Muscle of back (tissue), 13 donors: ENCODE measurements at places on chromosomes 1 and 21. TPM values are rescaled to one million over a fixed set of nuclear protein-coding genes. Genes with fewer than 3 reads are reported as not detected.

DNA sequence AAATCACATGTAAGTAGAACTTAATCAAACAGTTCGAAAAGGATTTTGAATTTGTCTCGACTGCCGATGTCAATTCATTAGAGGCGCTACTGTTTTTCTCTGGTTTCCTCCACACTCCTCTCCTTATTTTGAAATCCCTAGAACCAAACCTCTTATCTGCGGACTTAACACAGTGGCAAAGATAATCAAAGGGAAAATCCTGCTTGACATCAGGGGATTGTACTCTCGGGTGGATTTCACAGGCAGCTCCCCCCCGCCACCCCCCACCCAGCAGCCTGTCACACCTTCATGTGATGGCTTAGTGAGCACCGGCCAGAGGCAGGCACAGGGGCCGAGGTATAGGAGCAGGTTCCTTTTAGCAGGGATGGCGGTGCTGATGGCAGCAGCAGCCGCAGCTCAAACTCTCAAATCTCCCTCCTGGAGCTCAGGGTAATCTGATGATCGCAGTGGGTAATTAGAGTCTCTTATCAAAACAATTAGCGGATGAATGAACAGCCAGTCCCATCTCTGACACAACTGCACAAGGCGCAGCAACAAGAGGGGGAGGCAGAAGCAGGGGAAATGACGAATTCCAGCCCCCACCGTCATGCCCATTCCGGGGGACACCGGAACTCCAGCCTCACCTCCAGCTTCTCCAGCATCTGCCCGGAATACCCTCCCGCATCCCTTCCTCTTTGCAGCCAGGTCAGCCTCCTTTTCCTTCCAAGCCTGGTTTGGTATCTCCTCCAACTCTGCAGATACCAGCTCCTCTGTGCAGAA lies 80.3 kb downstream of the SSBP3 start:
- no peak for DNase-seq

- peak; percentile 73 for DNase-seq
These were observed 283.1 kb downstream of the LMX1A start for GRCh38 chr1:165073185-165074007.

The RPE65 gene
- polyA plus RNA-seq = not detected

The CLIC6 gene
- polyA plus RNA-seq = not detected

GRCh38 chr1:87122243-87122642 lies 206.4 kb upstream of the LMO4 start:
- DNase-seq = no peak

DNA sequence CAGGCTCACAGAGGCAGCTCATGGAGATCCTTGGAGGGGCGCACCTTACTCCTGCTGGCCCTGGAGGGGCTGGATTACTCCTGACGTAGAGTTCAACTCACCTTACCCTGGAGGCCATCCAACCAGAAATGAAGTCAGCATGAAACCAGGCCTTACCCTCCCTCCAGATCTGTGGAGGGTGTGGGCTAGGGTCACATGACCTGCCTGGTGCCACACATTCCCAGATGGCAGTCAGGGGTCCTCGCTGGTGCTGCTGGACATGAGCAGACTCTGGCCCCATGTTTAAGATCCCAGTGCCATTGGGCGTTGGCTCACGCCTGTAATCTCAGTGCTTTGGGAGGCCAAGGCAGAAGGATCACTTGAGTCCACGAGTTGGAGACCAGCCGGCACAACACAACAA lies 4.5 kb downstream of the C21orf58 start:
- DNase-seq = no peak

The SRGAP2C gene
- polyA plus RNA-seq = 24.5 TPM

- peak; percentile 10 for DNase-seq
These were observed 41.2 kb downstream of the ARHGEF11 start for GRCh38 chr1:157004327-157004726.

The TCHHL1 gene
- polyA plus RNA-seq = not detected

DNA sequence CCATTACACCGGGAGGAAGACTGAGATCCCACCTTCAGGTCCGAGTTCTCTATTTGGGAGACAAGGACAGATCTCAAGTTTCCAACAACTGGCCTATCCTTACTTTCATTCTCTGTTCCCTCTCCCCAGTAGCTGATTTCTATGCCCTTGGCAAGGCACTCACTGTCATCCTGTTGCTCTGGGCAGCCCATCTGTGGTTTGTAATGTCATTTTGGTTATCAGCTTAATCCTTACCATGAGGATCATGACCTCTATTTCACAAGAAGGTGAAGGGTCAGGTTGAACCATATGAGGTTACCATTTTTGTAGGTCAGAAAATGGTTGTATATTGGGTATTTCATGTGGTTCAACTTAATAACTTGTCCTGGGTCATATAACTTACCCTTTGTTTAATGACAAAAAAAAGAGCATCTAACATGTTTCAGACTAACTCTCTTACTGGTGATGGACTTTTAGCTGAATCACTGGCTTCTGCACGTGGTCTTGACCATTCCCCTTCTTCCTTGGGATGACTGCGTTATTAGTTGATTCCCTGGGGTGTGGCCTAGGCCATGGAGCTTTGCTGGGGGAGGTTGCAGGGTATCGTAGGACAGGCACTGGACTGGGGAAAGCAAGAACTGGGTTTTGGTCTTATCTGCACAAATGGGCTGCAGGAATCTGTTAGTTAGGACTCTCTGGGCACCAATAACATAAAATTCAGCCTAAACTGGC lies 120.2 kb downstream of the ACTL8 start:
- peak; percentile 26 for DNase-seq

DNA sequence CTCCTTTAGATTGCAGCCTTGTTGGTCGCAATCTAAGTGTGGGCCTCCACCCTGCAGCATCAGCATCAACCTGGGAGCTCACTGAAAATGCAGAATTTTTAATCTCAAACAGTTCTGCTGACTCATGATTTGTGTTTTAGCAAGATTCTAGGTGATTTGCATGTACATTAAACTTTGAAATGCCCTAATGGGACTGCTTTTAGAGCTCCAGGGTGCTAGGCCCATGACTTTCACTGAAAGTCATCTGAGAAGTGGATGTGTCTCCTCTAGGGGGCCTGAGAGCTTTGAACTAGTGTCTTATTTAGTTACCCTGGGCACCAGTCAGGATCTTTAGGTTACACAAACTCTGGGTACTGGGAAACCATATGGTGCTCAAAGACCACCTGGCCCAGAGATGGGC lies 9.0 kb downstream of the TRIM67 start:
- no peak for DNase-seq

- DNase-seq = no peak
These were observed 152.2 kb downstream of the S1PR1 start for GRCh38 chr1:101388904-101389546.

DNA sequence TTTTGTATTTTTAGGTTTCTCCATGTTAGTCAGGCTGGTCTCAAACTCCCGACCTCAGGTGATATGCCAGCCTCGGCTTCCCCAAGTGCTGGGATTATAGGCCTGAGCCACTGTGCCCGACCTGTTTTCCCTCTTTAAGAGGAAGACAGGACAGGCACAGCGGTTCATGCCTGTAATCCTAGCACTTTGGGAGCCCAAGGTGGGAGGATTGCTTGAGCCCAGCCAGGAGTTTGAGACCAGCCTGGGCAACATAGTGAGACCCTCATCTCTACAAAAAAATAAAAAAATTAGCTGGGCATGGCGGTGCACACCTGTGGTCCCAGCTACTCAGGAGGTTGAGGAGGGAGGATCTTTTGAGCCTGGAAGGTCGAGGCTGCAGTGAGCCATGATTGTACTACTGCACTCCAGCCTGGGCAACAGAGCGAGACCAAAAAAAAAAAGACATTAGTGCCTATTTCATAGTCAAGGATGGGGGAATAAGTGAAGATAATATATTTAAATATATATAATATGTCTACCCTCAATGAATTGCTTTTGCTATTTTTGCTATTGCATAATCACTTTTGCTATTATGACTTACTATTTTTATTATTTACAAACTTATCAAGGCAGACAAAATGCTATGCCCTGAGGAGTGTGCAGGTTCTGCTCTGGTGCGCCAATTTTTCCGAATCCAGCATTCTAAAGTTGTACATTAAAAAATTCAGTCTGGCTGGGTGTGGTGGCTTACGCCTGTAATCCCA lies 17.7 kb downstream of the MARCKSL1 start:
- no peak for DNase-seq

The LRRC7 gene
- 9.7 TPM for polyA plus RNA-seq

The FAM131C gene
- not detected for polyA plus RNA-seq

GRCh38 chr1:107879927-107880326 lies 85.1 kb downstream of the VAV3 start:
- no peak for DNase-seq

DNA sequence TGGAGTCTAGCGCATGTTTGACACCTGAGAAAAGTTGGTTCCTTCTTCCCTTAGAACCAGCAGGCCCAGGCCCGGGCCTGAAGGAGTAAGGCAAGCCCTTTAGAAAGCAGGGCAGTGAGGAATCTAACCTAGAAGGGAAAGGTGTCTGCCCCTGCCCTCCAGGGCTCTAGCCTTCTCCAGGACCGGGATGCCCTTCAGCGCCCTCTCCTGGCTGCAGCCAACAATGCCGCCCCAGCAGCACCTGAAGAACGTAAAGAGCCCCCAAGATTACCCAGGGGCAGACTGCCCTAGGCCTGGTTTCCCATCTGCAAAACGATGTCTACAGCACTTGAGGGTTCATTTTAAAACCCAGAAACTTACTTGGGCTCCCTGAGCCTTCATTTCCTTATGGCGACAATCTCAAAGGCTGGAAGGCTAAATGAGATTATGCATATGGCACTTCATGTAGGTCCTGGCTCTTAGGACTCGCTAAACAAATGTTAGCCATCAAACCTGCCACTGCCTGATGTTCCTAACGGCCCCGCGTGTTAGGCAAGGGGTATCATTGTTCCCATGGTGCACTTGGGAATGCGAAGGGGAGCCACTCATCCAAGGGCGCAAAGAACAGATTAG lies 106.7 kb upstream of the KLHDC7A start:
- DNase-seq = no peak

GRCh38 chr1:243526180-243526579 lies 270.3 kb downstream of the SDCCAG8 start:
- no peak for DNase-seq

The NECAP2 gene
- polyA plus RNA-seq = 31.9 TPM

The LRRC3 gene
- 2.3 TPM for polyA plus RNA-seq

- DNase-seq = no peak
These were observed 50.7 kb downstream of the MACF1 start for GRCh38 chr1:39255222-39255621.

- DNase-seq = no peak
These were observed 61.2 kb upstream of the CCDC190 start for GRCh38 chr1:162922201-162922600.

DNA sequence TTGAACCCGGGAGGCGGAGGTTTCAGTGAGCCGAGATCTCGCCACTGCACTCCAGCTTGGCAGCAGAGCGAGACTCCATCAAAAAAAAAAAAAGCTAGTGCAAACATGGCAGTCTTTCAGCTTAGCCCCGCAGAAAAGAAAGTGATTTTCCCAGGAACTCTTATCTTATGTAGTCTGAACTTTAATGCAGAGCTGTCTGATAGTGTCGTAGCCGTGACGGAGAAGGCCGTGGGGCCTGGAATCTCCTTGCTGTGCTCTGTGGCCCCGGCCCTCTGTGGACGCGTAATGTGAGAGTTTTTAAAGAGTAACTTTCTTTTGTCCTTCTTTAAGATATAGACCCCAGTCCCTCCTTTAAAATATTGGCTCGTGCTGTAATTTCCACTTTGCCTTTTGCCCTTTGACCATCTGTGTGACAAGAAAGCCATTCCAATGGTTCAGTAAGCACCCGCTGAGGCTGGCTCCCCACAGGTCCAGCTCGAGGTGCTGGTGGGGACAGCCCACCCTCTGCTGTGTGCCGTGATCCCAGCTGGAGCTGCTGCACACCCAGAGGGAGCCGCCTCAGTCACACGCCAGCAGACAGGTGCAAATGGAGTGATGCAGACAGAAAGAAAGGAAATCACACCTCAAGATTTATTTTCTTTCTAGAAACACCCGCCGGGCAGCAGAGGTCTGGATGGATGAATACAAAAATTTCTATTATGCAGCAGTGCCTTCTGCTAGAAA lies 164.0 kb downstream of the PGBD5 start:
- DNase-seq = no peak

DNA sequence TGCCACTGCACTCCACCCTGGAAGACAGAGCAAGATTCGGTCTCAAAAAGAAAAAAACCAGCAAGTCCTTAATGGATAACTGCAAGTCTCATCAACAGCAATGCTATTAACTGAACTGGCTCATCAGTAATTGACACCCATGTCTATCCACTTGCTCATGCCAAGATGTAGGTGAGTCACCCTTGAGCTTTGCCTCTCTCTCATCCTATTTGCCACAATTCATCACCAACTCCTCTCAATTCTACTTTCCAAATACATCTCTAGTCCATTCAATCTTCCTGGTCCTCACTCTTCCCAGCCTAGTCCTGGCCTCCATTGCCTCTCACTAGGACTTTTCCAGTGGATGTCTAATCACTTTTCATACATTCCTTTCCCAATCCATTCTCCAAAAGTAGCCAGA lies 103.7 kb upstream of the PRMT6 start:
- DNase-seq = no peak

The CR1L gene
- not detected for polyA plus RNA-seq

- no peak for DNase-seq
These were observed 23.9 kb downstream of the S1PR1 start for GRCh38 chr1:101260556-101261350.

The FAM72B gene
- polyA plus RNA-seq = 4.0 TPM

The UBL4B gene
- polyA plus RNA-seq = not detected

DNA sequence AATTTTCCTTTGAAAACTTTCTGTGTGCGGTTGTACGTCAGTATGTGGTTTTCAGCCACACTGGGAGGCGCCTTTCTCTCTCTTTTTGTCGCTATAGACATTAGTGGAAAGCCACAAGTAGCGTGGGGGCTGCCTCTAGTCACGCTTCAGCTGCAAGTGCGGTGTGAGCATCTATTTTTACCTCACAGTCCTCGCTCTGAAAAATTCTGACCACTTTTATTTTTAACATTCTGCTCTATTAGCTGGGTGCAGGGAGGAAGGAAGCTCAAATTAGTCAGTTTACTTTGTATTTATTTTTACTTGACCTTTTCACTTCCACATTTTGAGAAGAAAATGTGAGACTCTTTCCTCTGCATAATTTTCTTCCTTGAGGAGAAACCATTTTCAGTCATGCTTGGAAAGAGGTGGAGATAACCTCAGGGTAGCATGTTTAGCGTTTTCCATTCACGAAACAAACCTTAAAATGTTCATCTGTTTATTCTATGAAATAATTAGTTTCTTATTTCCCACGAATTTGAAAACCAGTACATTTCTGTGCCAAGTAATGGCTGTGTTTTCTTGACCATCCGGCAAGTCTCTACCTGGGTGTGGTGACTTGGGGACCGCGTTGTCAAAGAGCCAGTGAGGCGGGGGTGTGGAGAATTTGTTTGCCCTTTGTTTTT lies 35.6 kb downstream of the ADARB1 start:
- no peak for DNase-seq
